ENCODE measurements at places on chromosomes 11 and 22.

GRCh38 chr11:70667767-70668166 is 269.4 kb downstream of the CTTN start:
- DNase-seq = no peak

GRCh38 chr11:76653012-76653673 is 17.4 kb downstream of the LRRC32 start:
- no peak for DNase-seq

GRCh38 chr11:7512525-7513233 is 1.1 kb upstream of the PPFIBP2 start:
- no peak for DNase-seq

GRCh38 chr11:105071089-105071732 is 26.1 kb upstream of the CARD16 start:
- DNase-seq = peak; percentile 4

DNA sequence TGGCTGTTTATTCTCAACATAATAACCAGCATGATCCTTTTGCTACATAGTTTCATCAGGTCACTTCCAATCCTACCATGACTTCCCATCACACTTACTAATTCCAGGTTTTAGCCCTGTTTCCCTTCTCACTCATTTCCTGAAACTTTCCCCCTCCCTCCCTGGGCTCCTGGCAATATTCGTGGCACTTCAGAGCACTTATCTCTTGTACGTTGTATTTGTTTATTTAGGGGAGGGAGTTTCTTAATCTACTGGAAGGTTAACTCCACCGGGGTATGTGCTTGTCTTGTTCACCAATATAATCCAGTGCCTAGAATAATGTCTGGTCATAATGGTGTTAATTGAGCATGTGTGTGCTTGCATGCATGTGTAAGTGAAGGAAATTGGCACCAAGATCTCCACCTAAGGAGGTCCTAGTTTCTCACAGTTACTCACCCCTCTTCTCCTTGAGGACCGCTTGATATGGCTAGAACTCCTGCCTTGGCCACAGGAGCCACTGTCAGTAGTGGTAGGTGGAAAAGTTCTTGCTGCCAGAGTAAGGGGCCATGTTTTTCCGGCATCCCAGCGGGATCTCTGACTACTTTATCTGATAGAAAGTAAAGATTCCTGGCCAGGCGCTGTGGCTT is 11.7 kb downstream of the EIF3L start:
- DNase-seq = no peak

GRCh38 chr11:132300283-132300682 is 929.9 kb downstream of the NTM start:
- no peak for DNase-seq

- no peak for DNase-seq
Measured at GRCh38 chr11:75013051-75013450, 24.3 kb downstream of the NEU3 start.

DNA sequence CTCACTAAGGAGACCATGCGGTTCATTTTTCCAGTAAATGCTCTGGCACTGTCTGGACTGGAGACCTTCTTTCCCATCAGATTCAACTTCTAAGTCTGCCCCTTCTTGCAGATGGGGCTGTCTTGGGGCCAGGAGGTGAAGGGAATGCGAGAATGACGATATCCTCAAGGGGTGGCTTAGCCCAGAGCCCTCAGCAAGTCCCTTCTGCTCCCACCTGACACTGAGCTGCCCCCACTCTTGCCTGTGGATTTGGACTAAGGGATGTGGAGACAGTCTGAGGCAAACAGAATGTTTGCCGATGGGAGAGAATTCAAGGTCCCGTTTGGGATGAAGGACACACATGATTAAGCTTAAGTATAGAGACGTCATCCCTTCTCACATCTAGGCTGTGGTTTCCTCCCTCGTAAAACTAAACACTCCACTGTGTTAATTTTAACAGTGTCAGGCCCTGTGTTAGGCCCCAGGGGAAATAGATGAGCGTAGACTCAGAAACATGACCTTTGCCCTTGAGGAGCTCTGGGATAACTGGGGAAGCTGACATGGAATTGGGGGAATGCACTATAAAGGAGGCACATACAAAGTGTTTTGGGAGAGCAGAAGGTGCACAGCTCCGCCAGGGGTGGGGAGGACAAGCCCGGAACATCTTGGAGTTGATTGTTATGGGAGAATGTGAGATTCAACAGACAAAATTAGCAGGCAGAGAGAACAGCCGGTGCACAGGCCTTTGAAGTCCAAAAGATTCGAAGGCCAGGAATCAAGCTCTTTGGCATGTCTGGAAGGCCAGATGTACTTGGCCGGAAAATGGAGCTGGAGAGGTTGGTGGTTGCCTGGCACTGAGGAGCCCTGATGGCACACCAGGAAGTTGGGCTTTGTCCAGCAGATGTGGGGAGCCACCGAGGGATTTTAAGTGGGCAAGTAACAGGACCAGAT is 71.6 kb downstream of the ST3GAL4 start:
- no peak for DNase-seq

- no peak for DNase-seq
Measured at GRCh38 chr11:27031754-27032153, 8.9 kb upstream of the BBOX1 start.

- no peak for DNase-seq
Measured at GRCh38 chr22:40041366-40042137, 46.8 kb downstream of the FAM83F start.

DNA sequence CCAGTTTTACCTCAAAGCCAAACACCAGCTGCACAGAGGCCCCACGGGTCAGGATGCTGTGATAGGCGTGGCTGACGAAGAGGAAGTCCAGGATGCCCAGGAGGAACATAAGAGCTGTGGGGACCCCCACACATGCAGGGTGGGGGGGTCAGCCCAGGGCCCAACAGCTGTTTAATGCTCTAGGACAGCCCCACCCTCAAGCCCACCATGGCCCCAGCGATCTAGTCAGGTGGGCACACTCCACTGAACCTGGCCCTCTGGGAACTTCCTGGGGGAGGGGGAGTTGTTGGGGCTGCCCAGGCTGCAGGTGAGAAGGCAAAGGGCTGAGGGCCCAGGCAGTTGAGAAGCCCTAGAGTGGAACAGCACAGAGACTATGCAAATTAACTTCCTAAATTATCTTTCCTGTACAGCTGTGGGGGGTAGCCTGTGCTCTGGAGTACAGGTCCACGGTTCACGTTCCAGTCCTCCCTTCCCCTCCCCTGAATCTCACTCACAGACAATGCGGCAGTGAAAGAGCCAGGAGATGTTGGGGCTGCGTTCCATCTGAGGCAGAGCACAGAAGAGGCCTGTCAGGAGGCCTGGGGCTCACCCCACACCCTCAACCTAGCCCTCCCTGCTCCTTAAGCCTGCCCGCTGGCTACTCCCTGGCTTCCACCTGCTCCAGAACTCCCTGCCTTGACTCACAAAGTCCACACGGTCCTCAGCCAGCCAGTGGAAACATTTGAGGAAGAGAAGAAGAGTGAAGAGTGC is 1.9 kb downstream of the SYVN1 start:
- no peak for DNase-seq

DNA sequence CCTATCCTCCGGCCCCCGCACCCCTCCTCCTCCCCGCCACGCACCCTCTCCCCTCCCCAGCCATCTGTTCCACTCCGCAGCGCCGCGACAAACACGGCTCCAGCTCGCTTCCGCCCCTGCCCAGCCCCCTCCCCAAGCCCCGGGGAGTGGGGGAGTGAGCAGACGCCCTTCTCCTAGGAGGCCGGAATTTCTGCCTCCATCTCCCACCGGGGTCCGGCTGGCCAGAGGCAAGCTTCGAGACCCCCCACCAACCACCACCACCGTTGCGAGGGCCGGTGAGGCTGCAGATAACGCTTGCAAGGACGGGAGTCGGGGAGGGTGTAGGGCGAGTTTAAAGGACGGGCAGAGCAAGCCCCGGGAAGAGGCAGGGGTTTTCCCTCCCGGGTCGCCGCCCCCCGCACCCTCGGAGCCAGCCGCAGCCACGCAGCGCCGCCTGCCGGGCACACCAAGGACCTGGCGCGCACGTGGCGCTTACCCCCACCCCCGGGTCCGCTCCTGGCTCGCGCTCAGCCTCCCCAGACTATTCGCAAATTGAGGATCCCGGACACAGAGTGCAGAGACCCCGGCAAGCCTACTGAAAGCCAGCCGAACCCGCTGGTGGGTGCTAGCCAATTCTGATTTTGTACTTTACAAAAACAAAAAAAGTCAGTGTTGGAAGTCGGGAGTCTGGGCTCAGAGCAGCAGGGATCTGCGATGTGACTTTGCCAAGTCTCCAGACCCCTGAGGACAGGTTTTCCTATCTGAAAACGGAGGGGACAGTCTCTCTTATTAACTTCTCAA is 22.6 kb downstream of the RTN4RL2 start:
- DNase-seq = peak; percentile 71

DNA sequence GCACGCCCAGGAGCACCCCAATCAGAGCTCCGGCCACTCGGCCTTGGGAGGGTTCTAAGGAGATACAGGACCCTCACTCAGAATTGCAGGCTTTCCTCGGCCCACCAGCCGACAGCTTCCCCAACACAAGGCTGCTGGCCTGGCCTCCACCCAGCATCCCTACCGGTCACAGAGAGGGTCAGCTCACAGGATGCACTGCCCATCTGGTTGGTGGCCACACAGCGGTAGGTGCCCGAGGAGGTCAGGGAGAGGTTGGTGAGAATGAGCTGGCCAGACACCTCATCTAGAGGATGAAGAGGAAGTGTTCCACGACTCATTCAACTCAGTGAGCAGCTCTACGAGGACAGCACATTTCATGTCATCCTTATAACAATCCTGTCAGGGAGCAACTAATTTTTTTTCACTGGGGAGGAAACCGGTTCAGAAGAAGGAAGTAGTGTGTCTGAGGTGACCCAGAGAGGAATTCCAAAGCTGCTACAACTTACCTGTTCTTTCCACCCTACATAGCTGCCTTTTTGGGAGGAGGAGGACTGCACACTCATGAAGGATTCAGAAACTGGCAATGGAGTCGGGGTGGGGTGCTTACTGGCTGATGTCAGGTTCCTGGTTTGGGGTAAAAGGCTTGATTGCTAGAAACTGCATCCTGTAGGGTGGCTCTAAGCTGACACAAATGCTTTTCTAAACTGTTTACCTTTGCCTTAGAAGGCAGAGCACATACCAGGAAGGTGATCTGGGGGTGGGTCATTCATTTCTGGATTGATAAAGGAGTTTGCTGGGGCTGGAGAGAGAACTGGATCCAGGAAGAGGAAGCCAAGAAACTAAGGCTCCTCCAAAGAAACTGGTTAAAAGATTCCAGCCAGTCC is 3.3 kb downstream of the VSIG2 start:
- DNase-seq = no peak

GRCh38 chr11:31808721-31809540 is 2.2 kb downstream of the PAX6 start:
- no peak for DNase-seq

DNA sequence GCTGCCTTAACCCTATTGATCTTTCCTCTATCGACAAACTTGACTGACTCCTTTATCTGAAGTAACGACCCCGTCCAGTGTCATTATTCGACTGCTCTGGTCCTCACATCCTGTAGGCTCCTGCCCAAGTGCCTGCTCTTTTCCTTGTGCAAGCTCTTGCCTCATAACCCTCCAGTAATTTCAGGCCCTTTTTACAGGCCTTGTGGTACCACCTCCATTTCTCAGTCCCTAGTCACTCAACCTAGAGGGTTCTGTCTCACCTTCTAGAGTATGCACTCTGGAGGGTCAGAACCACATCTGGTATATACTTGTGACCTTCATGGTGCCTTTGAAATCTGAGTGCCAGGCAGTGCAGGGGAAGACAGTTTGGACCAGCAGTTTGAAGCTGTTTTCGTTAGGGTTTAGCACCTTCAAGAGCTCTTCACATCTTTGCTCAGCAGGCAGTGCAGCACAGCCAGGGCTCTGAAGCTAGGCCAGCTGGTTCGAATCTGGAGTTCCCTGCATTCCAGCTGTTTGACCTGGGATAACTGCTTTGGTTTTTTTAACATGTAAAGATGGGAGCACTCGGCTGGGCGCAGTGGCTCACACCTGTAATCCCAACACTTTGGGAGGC is 11.2 kb downstream of the SNRPD3 start:
- DNase-seq = no peak

DNA sequence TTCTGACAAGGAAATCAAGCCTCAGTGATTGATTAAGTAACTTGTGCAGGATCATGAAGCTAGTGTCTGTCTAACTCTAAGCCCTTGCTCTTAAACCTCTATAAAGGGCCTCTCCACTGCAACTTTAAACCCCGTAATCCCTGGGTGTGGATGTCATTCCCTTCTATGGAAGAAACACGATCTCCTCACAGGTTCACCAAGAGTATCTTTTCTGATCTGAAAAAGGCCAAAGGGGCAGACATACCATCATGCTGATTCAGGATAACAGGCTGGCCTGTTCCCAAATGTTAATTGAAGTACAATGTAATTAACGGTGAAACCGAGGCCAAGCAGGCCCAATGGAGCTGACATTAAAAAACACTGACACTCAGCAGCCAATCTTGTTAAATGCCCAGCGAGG is 17.1 kb downstream of the TTC12 start:
- no peak for DNase-seq

DNA sequence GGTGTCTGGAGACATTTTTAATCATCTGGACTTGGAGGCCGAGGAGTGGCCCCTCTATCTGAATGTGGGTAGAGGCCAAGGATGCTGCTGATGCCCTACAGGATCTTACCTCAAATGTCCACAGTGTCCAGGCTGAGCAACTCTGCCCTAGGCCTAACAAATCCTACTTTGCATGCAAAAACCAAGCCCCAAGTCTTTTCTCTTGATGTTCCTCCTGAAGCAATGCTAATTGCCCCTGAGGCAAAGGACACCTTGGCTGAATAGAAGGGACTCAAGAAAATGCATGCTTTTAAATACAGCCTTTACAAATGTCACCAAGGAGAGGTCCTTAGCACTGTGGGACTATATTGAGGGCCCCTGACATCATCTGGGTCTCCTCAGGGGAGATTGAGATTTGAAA is 43.8 kb upstream of the PHF21B start:
- no peak for DNase-seq

GRCh38 chr11:22920939-22921565 is 60.8 kb upstream of the CCDC179 start:
- no peak for DNase-seq

- DNase-seq = no peak
Measured at GRCh38 chr11:110433393-110434333, 3.9 kb downstream of the FDX1 start.

DNA sequence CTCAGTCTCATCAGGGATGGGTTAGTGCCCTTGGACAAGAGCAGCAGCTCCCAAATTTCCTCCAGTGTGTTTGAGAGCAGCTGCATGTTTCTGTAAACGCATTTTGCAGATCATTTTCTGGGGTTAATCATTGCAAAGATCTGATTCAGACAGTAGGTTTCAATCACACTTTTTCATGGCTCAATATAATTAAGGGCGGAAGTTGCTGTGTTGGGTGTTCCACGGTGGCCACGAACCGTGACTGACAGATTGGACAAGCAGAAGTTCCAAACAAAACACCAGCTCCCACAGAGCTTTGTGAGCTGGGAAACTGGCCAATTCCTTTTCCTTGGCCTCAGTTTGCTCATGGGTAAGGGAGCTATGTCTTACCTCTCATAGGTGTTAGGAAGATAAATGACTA is 8.4 kb upstream of the RASSF10 start:
- no peak for DNase-seq

- no peak for DNase-seq
Measured at GRCh38 chr11:118856314-118856713, 27.4 kb upstream of the CXCR5 start.
